ENCODE measurements at places on chromosomes 3 and 15.
A peak's percentile ranks its signal among the peaks of the same experiment; 100 is the strongest.

GRCh38 chr3:7205962-7206361, 345.0 kb downstream of the GRM7 start:
- no peak for DNase-seq

DNA sequence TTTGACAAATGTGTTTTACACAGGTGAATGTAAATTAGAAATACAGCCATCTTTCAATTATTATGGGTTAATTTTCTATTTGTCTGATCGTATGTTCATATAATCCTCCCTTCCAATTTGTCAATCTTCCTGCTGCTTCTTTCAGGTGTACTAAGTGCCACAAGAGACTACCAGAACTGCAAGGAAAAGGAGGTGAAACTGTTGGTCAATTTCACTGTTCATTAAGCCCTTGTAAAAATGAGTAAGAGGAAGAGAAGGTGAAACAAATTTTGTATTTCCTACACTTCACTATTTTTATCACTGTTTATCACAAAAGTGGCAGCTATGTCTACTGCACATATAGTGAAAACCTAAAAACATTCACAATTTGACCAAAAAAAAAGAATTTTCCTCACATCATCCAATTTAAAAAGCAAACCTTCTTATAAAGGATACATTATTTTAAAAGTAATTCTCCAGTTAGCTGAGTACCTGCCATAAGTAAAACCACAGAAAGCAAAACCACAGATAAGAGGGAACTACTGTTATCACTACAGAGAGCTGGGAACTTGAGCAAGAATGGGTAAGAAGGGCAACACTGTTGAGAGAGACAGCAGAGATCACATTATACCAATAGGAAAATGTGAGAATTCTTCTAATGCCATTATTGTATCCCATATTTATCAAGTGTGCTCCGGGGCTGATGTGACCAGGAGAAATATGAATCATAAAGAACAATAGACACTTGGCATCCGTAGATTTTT, 163.0 kb downstream of the TBC1D5 start:
- DNase-seq, result no peak

DNA sequence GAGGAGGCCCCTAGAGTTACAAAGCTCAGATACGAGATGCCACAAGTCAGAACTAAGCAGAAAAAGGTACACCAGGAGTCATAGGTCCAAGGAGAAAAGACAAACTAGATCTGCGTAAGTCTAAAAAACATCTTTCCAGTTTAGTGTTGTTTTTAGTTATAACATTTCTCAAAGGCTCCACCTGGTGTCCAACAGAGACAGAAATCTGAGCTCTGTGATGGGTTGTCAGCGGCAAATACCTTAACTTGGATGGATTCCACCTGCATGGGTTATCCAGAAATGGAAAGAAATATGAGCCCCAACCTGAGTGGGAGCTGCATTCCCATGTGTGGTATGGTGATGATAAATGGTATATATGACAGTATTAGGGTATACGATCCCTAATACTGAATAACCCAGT, 238.6 kb upstream of the CHRM5 start:
- DNase-seq, result no peak

GRCh38 chr3:139238281-139239030, 105.4 kb upstream of the MRPS22 start:
- no peak for DNase-seq

GRCh38 chr15:98727115-98728040, 79.0 kb downstream of the IGF1R start:
- DNase-seq, result no peak

- no peak for DNase-seq
These were observed 2.0 kb downstream of the GPR87 start for GRCh38 chr3:151314593-151314992.

- DNase-seq, result no peak
These were observed 22.4 kb upstream of the ARHGEF3 start for GRCh38 chr3:56823984-56824703.

- DNase-seq, result no peak
These were observed 667.4 kb downstream of the ROBO2 start for GRCh38 chr3:77707281-77707680.

GRCh38 chr15:92886815-92887214, 13.3 kb upstream of the CHD2 start:
- no peak for DNase-seq

GRCh38 chr15:43471975-43472374, 21.0 kb downstream of the TP53BP1 start:
- DNase-seq, result no peak

DNA sequence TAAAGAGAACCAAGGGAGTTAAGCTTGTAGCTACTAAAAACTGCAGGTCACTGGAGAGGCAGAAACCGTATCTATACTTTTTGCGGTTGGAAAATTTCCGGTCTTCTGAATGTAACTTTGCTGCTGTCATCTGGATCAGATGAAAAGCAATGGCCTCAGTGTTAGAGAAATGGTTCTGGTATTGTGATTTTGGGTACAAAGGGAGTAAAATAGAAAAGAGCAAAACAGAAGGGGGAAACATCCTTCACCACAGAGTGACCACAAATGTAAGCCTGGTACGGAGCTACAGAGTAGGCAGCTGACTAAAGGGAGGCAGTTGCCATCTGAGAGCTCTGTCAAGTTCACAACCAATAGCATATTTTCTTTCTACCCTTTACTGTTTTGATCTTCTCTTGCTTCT, 5.6 kb downstream of the CD96 start:
- no peak for DNase-seq

- DNase-seq, result no peak
These were observed 140.1 kb downstream of the ADAMTS17 start for GRCh38 chr15:100201376-100202280.

GRCh38 chr3:27095553-27096222, 273.5 kb downstream of the NEK10 start:
- DNase-seq, result no peak

GRCh38 chr3:121659586-121659985, 1.1 kb downstream of the HCLS1 start:
- no peak for DNase-seq

GRCh38 chr3:46440531-46441294, 24.0 kb downstream of the LTF start:
- no peak for DNase-seq

GRCh38 chr3:195254454-195255175, 16.3 kb downstream of the XXYLT1 start:
- no peak for DNase-seq

GRCh38 chr3:126851934-126852333, 131.0 kb upstream of the PLXNA1 start:
- no peak for DNase-seq

DNA sequence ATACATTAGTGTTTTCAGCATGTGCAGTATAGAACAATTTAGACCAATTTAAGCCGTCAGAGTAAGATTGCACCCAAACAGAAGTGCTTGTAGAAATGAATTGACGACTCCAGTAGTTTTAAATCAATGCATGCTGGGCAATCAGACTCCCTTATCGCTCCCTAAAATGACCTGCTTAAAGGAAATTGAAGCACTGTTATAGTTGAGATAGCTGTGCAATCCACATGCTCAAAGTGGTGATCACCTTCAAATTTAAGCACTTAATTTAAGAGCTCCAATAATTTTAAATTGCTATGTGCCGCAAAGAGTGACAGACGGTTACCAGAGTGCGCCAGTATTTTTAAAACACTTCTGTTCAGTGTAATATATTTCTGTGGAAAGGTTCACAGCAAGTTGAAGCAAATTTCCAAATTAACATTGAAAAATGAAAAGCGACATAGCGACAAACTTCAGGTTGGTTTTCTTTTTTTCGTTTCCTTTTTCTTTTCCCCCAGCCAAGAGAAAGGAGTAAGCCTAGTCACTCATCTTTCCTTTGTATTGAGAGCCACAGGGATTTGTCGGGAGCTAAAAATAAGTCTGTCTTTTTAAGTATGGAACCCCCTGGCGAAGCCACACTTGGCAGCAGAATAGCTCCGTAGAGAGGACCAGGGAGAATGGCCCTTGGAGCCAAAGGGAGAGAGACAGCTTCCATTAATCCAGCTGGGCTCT, 436.4 kb upstream of the RBMS3 start:
- DNase-seq, result no peak

- DNase-seq, result no peak
These were observed 13.7 kb downstream of the ANXA2 start for GRCh38 chr15:60384053-60384452.

DNA sequence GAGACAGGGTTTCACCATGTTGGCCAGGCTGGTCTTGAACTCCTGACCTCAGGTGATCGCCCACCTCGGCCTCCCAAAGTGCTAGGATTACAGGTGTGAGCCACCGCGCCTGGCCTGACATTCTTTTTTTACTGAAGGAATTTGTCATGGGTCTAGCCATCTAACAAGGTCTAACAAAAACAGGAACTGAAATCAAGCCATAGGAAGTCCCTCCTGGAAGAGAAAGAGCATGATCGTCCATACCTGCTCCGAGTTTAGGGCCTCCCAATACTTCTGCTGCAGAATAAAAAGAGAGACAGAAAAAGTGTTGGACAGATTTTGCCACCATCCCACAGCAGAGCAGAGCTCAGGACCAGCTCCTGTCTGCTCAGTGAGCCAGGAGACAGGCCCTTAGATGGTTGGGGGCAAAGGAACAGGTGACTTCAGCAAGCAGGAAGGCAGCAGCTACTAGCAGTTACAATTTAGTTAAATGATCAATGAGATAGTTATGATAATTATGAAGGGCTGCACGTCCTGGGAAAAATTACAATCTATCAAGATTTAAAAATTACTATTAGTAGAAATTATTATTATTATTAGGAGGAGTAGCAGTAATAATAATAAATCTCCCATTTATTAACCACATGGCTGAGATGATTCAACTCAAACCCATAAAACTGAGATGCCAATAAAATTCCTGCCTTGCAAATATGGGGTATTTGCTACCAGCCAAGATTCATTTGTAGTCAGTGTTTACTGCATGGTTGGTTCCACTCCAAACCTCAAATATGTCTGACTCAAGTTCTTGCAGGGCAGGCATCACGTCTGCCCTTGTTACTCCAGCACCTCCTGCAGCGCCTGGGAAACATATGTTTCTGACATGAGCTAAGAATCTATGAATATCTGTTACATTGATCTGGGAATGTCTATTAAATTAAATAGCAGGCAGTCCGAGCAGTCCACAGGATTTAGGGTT, 40.1 kb downstream of the TMEM44 start:
- no peak for DNase-seq

GRCh38 chr3:123832692-123833397, 51.3 kb downstream of the MYLK start:
- no peak for DNase-seq

DNA sequence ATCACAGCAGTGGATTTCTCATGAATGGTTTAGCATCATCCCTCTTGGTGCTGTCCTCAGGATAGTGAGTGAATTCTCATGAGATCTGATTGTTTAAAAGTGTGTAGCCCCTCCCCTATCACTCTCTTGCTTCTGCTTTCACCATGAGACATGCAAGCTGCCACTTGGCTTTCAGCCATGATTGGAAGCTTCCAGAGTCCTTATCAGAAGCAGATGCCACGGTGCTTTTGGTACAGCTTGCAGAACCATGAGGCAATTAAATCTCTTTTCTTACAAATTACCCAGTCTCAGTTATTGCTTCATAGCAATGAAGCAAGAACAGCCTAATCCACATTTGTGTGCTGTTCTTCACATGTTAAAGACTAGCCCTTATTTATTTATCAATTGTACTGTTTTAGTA, 495.2 kb upstream of the EPHA6 start:
- no peak for DNase-seq

GRCh38 chr3:127221037-127221436, 28.1 kb downstream of the PRR23E start:
- no peak for DNase-seq

- no peak for DNase-seq
These were observed 937.2 kb downstream of the ZPLD1 start for GRCh38 chr3:103372031-103372430.

DNA sequence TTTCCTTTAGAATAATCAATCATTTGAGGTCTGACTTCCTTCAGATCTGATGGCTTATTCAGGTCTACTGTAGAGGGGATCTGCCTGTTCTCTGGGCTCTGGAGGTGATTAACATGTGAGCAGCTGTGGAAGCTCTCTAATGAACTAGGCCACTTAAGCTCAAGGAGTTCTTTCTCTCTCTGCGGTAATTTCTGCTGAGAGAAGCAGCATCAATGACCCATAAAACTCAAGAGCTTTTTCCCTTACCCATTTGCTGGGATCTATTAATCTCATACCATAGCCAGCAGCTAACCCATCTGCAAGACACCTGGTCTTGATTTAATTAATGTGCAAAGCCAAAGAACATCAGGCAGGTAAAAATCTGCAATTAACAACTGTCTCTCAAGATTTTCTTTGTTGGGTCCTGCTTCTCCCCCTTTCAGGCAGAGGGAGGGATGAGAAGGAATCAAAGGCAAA, 73.2 kb upstream of the DLG1 start:
- peak; percentile 93 for DNase-seq

DNA sequence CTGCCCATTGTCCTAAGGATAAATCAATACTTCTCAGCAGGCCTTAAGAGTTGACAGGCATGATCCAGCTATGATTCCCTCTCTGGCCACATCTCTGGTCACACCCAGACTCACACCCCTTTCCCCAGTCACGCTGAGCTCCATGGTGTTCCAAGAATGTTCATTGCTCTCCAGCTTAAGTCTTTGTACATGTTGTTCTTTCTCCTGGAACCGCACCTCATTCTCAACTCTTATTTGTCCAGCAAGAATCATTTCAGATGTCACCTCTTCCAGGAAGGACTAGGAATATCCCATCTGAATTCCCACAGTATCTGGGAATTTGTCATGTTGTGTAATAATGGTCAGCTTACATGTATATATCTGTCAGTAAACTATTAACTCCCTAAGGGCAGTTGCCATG, 118.3 kb upstream of the GALNT15 start:
- no peak for DNase-seq

GRCh38 chr3:171898192-171898591, 55.0 kb downstream of the TMEM212 start:
- no peak for DNase-seq

- DNase-seq, result no peak
These were observed 611.9 kb upstream of the CCDC54 start for GRCh38 chr3:106765342-106765741.

- no peak for DNase-seq
These were observed 573.2 kb upstream of the MDFIC2 start for GRCh38 chr3:70885636-70886035.

- DNase-seq, result no peak
These were observed 822 bp downstream of the ST8SIA2 start for GRCh38 chr15:92394309-92395097.

DNA sequence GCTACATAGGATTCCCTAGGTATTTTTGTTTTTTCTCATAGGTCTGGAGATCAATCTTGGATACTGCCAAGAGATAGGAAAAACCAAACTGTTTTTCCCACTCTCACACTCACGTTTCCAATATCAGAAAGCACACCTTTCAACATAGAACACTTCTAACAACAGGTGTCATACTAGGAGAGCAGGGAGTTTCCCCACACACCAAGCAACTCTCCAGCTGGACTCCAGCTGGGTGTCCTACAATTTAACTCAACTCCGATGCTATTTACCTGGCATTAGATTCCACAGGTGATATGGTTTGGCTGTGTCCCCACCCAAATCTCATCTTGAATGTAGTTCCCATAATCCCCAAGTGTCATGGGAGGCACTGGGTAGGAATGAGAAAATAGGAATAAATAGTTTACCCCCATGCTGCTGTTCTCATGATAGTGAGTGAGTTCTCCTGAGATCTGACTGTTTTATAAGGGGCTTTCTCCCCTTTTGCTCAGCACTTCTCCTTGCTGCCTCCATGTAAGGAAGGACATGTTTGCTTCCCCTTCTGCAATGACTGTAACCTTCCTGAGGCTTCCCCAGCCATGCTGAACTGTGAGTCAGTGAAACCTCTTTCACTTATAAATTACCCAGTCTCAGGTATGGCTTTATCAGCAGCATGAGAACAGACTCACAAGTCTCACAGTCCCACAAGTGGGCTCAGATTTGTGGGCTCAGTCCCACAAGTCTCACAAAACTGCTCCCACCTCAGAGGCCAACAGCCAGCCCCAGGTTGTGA, 354.5 kb upstream of the THBS1 start:
- DNase-seq, result no peak
